Activated T-cell treated with anti-CD3 and anti-CD28 coated beads, Interleukin-2, amount 50 U/mL, for 1 hour (primary cell): ENCODE measurements at places on chromosomes 1 and 21.

DNA sequence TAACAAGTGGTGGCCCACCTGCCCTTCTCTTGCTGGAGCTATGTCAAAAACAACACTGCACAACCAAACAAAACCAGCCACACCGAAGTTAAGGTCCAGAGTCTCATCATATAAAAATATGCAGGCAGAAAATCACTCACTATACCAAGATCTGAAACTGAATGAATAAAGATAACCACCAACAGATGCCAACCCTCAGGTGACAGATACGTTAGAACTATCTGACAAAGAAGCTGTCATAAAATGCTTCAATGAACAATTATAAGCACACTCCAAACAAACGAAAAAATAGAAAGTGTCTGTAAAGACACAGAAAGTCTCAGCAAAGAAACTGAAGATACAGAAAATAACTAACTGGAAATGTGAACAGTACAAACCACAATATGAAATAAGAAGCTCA lies 14.0 kb downstream of the ZNF496 start:
- DNase-seq, result no peak

DNA sequence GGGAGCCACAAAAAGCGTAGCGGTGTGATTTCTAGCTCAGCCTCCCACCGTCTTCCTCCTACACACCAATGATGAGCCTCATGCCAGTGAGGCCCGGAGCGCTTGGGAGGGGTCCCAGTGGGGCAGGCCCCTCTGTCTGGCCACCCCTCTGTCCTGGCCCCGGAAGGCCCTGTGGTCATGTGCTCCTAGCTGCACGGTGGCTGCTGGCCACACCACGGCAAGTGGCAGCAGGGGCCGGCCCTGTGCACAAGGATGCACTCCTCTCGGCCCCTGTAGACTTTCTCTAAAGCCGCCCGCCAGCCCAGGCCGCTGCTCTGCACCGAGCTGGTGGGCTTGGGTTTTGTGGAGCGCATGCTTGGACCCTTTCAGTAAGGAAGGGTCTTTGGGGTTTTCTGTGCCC lies 53.6 kb downstream of the KCNAB2 start:
- no peak for DNase-seq

GRCh38 chr21:23960769-23961168 lies 1646.5 kb downstream of the MRPL39 start:
- DNase-seq, result no peak

GRCh38 chr21:39483917-39484316 lies 32.1 kb downstream of the SH3BGR start:
- no peak for DNase-seq

DNA sequence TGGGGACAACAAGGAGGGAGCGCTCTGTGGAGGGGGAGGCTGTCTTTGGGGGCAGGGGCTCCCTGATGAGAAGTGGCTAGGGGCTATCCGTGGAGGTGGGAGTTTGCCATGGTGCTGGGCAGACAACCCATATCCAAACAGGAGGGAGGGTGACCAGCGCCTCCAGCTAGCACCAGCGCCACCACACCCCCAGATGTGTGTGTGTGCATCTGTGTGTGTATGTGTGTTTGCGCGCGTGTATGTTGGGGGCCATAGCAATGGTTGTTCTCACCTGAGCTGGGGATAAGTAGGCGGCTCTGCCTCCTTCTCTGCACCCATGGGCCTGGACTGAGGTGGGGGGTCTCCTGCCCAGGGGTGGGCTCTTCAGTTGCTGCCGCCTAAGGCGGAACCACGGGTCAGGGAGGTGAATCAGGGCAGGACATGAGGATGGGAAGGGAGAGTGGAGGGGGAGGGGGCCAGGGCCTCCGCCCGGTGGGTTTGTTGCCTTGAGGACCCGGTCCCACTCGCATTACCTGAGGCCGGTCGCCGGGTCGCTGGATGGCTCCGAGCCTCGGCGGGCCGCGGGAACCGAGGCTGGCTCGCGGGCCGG lies 345 bp downstream of the HPCAL4 start:
- DNase-seq, result no peak

GRCh38 chr1:160125746-160126145 lies 10.2 kb downstream of the ATP1A2 start:
- DNase-seq, result no peak

GRCh38 chr1:205500240-205501233 lies 3.9 kb upstream of the CDK18 start:
- DNase-seq, result no peak

GRCh38 chr1:39671793-39672550 lies at the start of gene NT5C1A:
Gene NT5C1A, minus strand, starts transcription at chr1:39672107. Its CDS starts 69 bp downstream, at chr1:39672038.
- peak; percentile 41 for DNase-seq

DNA sequence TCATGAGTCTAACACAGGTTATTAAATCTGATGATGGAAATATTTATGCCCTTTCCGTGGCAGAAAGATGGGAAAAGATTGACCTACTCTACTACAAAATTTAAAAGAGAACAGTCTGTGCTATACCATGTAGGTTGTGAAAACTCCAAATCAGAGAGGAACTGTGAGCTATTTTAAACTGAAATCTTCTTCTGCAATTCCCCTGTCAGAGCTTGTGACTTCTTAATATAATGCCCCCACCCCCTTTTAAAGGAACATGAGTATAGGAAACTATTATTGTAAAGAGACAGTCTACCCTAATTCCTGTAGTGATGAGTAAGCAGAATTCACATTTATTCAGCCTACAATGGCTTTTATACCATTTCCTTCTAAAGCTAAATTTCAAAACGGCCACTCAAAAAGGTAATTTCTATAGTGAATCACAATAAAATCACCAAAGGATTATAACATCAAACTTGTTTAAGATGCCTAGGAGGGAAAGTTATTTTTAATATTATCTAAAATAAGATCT lies 11.7 kb downstream of the DSCAM start:
- no peak for DNase-seq

DNA sequence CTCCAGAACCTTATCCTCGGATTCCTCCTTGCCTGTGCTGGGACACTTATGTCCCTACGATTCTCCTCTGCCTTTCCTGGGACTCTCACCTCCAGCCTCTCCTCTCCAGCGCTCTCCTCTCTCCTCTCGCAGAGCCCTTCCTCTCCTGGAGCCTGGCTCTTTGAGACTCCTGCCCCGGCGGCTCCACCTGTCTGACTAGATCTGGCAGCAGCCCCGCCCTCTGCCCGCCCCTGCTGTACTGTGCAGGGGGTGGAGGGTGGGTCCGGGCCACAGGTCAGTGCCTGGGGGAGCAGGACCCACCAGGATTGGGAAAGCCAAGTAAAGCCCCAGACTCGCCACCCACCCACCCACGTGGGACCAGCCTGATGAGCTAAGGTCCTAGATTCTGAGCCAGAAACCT lies 1.6 kb downstream of the ELOVL1 start:
- DNase-seq, result no peak

- no peak for DNase-seq
Measured at GRCh38 chr1:2279210-2279639, 51.1 kb downstream of the SKI start.

GRCh38 chr1:19798486-19799229 lies 1.1 kb downstream of the TMCO4 start:
- no peak for DNase-seq

DNA sequence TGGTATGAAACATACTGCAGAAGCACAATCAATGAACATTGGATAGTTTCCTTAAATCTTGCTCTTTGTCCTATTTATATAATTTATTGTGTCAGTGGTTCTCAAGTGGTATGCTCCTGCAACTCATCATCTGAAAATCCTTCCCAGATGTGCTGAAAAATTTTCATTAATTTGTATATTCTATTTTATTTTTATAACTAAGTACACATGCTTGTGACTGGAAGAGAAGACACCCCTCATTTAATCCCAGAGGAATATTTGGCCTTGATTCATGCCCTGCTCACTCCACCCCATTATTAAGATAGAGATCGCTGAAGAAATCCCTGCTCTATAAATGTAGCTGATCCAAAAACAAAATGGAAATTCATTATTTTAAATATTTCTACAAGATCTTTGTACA lies 870.5 kb upstream of the CXADR start:
- DNase-seq, result no peak

GRCh38 chr1:107139833-107140702 lies 771 bp upstream of the NTNG1 start:
- DNase-seq, result peak; percentile 18

DNA sequence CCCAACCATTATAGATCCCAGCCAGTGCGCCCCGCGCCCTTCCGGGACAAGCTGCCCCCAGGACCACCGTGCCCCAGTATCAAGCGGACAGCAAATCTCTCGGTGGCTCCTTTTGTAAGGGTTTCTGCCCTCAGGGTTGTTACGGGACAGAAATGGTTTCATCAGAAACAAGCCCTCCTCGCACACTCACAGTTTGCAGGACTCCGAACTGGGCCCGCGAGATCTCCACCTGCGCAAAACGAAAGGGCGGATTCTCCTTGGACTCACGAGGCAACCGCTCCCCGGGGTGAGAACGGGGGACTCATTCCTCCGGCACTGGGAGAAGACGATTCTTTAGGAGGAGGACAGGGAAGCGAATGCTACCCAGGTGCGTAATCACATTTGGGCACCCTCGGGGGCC lies 51.1 kb upstream of the H6PD start:
- no peak for DNase-seq

GRCh38 chr1:119279456-119280381 lies 88.9 kb upstream of the HAO2 start:
- DNase-seq, result no peak

DNA sequence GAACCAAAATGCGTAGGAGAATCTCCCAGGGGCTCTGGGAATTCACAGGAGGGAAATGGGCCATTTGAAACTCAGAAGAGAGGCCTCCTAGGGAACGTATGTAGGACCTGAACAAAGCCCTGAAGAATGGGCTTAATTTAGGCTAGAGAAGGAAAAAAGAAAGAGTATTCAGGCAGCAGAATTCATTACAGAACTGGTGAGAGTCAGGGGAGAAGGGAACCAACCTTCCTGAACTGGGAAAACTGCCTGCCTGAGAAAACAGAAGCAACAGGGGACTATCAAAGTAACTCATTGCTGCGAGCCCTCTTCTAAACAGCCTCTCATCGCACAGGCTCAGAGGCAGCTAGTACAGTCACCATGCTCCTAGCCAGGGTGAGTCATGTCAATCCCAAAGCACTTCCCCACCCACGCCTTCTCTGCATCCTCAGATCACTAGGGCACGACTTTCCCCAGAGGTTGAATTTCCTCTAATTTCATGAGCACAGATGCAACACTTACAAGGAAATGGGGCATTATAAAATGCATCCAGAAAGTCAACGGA lies 98.1 kb downstream of the ADSS2 start:
- no peak for DNase-seq

DNA sequence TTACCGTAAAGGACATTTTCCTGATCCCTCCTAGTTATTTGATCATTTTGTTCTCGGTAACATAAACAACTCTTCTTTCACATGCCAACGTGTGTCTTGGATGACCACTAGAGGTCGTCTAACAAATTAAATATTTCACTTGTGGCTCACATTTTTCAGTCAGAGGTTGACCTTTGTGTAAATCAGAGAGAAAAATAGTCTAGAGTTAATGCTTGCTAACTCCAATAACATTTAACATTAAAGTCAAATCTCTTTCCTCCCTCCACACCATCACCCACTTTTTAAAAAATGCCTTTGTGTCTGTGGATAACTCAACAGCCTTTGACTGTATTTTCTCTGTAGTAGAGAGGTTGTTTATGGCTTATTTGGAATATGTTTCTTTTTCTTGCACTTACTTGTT lies 220.5 kb upstream of the B3GALT2 start:
- DNase-seq, result no peak

DNA sequence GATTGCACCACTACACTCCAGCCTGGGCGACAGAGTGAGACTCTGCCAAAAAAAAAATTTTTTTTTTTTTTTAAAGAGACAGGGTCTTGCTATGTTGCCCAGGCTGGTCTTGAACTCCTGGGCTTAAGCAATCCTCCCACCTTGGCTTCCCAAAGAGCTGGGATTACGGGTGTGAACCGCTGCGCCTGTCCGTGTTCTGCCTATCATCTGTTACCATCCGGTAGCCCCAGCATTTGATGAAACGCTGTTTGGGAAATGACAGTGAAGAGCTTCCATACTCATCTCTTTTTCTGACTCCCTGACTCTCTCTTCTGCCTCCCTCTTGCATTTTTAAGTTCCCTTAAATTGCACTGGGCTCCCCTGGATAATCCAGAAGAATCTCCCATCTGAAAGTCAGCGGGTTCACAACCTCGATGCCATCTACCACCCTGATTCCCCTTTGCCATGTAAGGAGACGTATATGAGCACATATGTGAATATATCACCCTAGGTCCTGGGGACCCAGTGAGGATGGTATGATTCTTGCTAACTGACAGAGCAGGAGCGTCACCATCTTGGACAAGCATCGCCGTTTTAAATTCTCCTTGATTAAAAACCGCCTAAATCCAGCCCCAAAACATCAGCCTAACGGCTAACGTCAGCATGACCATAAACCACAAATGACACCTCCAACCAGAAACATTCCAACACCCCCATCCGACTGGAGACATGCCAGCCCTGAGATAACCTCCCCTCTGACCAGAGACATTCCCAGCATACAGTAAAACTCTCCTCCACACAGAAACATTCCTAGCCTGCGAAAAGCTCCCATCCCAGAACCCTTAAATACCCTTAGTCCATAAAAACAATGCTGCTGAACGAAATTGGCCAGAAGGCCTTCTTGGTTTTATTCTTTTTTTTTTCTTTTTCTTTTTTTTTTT lies 12.4 kb downstream of the TNFRSF8 start:
- no peak for DNase-seq
